ENCODE measurements at places on chromosomes 3 and 15.

- DNase-seq: no peak
These were observed 10.2 kb downstream of the CA12 start for GRCh38 chr15:63371297-63371918.

DNA sequence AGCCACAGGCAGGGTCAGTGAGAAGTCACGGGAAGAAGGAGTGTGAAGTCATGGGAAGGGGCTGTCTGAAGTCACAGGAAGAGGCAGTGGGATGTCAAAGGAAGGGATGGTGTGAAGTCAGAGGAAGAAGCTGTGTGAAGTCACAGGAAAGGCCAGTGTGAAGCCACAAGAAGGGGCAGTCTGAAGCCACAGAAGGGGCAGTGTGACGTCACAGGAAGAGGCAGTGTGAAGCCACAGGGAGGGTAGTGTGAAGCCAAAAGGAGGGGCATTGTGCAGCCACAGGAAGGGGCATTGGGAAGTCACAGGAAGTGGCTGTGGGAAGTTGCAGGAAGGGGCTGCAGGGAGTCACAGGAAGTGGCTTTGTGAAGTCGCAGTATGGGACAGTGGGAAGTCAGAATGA lies 35.1 kb downstream of the GASK1A start:
- no peak for DNase-seq

DNA sequence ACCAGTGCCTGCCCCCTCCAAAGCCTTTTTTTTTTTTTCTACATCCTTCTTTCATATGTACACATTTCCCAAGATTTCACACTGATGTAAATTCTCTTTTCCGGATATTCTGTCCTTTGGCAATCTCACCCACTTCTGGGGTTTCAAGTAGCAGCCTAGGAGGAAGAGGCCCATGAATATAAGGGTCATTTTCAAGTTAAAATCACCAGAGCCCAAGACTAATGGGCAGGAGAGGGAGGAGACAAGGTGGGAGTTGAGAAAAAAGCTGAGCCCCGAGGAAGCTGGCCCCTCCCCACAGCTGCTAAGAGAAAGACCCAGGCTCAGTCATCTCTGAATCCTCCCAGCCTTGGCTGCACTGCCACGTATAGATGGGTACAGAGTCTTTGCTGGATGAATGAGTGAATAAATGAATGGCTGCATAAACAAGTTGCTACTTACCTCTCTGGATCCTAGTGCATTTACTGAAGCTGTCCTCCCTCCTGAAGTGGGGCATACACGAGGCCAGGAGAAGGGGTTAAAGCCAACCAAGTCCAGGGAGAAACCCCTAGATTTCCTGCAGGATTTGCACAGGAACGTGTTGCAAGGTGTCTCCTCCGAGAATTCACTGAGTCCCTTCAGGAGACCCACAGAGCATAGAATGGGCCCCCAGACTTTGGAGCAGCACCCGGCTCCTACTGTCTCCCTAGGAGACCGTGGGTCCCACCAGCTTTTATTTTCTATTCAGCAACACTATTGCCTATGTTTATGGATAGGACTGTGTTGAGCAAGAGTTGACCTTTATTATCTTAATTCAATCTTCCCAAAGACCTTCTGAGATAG lies 100.8 kb upstream of the LIPC start:
- no peak for DNase-seq

- no peak for DNase-seq
These were observed 12.4 kb downstream of the ISG20 start for GRCh38 chr15:88651136-88651732.

- DNase-seq: no peak
These were observed 1.1 kb upstream of the GK5 start for GRCh38 chr3:142226474-142226873.

- DNase-seq: no peak
These were observed 693 bp upstream of the STAB1 start for GRCh38 chr3:52494445-52494844.

All from NCI-H526 (cell line).